ENCODE measurements at places on chromosomes 5 and 9.

DNA sequence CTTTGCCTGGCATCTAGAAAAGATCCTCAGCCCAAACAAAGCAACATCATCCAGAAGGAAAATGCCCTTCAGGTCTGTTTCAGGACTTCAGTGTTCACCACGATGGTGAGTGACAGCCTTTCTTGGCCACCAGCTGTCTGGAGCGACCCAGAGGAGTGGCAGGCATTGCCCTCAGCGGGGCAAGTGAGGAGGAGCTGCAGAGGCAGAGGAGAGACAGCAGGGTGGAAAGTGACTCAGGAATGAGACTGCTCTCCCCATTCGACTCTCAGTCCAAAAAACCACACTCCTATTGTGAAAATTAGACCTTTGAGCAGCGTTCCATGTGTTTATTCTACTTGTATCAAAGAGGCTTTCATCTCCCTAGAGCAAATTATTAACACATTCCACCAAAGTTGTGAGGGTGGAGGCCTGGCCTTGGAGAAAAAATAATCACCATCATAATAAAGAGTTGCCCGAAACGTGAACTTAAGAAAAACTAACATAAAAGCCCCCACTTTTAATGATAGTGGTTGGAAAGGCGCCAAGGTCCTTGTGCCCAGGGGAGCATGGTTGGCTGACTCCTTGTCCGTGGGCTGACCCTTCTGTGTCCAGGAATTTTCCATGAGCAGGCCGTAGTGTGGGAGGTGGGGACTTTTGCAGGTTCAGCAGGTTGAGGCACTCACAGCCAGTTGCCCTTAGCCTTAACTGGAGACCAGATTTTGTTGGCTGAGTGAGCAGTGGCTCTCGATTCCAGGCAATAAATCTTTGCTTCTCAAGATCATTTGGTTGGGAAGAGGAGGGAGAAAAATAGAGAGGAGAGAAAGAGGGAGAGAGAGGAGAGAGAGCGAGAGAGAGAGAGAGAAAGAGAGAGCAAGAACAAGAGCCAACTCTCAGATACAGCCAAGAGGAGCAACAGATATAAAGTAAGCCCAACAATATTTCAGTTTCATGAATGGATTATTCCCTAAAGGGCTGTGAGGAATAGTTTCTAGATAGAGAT lies 125.9 kb upstream of the ANKRD55 start:
- no peaks in the 10 kb centered on the region for H3K27me3 ChIP-seq
- H3K36me3 ChIP-seq, result no peaks in the 10 kb centered on the region
- H3K27ac ChIP-seq, result peak overlapping the region; percentile 23
- DNase-seq, result no peak
- H3K4me3 ChIP-seq, result no peak overlapping the region
- H3K4me1 ChIP-seq, result peaks cover 32% of the 10 kb centered on the region

DNA sequence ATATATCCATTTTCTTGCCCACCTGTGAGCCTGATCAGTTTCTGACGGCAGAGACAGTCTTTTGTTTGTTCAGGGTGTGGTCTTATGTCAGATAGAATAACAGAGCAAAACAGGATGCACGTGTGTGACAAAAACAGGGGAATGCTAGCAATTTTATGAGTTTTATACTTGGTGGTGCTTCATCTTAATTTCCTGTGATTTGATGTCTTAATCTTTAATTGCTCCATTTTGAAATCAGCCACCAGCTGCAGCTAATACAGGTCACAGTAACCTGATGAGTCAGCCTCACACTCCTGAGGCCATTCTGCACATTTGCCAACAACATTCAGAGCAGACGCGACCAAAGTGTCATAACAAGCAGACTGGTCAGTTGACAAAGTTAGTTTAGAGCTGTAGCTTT lies 42.3 kb upstream of the JMY start:
- H3K27me3 ChIP-seq, result no peaks in the 10 kb centered on the region
- no peak for DNase-seq
- H3K27ac ChIP-seq, result no peak overlapping the region
- no peak overlapping the region for H3K4me3 ChIP-seq

GRCh38 chr9:77907585-77907984 lies 124.0 kb downstream of the GNAQ start:
- no peak overlapping the region for H3K27ac ChIP-seq
- no peak overlapping the region for H3K4me3 ChIP-seq
- DNase-seq, result no peak
- no peaks in the 10 kb centered on the region for H3K36me3 ChIP-seq
- no peaks in the 10 kb centered on the region for H3K4me1 ChIP-seq

- no peak overlapping the region for H3K27ac ChIP-seq
- H3K36me3 ChIP-seq, result no peaks in the 10 kb centered on the region
- no peaks in the 10 kb centered on the region for H3K27me3 ChIP-seq
- DNase-seq, result no peak
- no peak overlapping the region for H3K4me3 ChIP-seq
Measured at GRCh38 chr9:27387722-27388121, 90.8 kb upstream of the EQTN start.

GRCh38 chr5:9547122-9547947 lies 1.5 kb upstream of the SEMA5A start:
- peak overlapping the region; percentile 84 for H3K4me3 ChIP-seq
- H3K27me3 ChIP-seq, result no peaks in the 10 kb centered on the region
- no peaks in the 10 kb centered on the region for H3K36me3 ChIP-seq

DNA sequence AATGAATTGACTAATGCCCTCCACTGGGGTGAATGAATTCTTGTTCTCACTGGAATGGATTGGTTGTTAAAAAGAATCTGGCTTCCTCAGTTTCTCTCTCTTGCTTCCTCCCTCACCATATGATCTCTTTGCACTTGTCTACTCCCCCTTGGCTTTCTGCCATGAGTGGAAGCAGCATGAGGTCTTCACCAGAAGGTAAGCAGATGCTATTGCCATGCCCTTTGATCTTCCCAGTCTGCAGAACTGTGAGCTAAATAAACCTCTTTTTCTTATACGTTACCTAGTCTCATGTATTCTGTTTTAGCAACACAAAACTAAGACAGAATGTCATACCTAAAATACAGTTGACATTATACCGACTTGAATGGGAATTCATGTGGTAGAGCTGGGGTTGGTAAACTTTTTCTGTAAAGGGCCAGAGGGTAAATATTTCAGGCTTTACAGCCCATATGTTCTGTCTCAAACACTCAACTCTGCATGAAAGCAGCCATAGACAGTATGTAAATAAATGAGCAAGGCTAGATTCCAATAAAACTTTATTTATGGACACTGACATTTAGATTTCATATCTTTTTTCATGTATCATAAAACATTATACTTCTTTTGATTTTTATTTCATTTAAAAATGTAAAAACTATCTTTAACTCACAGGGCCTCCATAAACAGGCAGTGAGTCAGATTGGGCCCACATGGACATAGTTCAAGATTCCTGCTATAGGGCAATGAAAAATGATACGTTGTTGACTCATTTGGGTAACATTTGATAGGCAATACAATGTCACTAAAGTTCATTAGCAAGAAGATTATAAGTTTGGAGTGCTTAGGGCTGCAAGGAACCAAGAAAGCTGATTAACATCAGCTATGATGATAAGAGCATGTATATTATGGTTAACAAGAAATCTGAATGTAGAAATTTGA lies 79.4 kb upstream of the TLE4 start:
- no peaks in the 10 kb centered on the region for H3K4me1 ChIP-seq
- DNase-seq, result no peak
- no peak overlapping the region for H3K27ac ChIP-seq

DNA sequence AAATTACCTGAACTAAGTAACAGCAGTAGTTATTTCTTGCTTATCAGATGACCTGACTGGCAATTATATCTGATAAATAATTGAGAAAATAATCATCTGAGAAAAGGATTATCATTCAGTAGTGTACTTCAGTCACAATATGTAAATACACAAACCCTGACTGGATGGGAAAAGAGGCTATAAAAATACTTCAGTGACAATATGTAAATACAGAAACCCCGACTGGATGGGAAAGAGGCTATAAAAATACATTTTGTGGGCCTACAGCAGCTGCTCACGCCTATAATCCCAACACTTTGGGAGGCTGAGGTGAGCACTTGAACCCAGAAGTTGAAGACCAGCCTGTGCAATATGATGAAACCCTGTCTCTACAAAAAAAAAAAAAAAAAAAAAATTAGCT lies 11.1 kb downstream of the UBAP2 start:
- H3K4me1 ChIP-seq, result peaks cover 15% of the 10 kb centered on the region
- no peak overlapping the region for H3K27ac ChIP-seq
- H3K36me3 ChIP-seq, result no peaks in the 10 kb centered on the region
- H3K4me3 ChIP-seq, result no peak overlapping the region
- no peaks in the 10 kb centered on the region for H3K27me3 ChIP-seq

GRCh38 chr5:162190-162564 lies 29.1 kb upstream of the LRRC14B start:
- no peak overlapping the region for H3K4me3 ChIP-seq
- H3K36me3 ChIP-seq, result no peaks in the 10 kb centered on the region
- H3K27ac ChIP-seq, result no peak overlapping the region
- no peaks in the 10 kb centered on the region for H3K27me3 ChIP-seq
- DNase-seq, result no peak
- H3K4me1 ChIP-seq, result no peaks in the 10 kb centered on the region

DNA sequence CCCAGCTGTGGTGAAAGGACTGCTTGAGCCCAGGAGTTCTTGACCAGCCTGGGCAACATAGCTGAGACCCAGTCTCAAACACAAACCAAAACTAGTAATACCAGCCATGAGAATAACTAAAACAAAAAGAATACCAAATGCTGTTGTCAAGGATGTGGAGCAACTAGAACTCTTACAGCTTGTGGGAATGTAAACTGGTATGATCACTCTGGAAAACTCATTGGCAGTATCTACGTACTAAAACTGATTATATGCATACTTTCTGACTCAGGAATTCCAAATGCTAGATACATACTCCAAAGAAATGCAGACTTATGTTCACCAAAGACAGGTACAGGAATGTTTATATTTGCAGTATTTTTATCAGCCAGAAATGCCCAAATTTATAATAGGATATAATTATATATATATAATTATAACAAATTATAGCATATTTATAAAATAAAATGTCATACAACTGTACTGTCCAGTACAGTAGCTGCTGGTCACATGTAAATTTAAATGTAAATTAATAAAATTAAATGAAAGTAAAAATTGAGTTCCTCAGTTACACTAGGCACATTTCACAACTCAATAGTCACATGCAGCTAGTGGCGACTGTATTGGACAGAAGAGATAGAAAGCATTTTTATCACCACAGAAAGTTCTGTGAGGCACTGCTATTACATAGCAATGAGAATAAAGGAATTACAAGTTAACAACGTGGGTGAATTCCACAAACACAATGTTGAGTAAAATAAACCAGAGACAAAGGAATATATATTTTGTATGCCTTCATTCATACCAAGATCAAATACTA lies 118.5 kb downstream of the GNAQ start:
- H3K36me3 ChIP-seq, result no peaks in the 10 kb centered on the region
- no peak for DNase-seq
- no peaks in the 10 kb centered on the region for H3K27me3 ChIP-seq
- H3K4me3 ChIP-seq, result no peak overlapping the region
- H3K4me1 ChIP-seq, result peaks cover 31% of the 10 kb centered on the region

GRCh38 chr5:155313518-155313917 lies 300.0 kb downstream of the KIF4B start:
- H3K4me1 ChIP-seq, result no peaks in the 10 kb centered on the region
- no peak overlapping the region for H3K27ac ChIP-seq
- no peaks in the 10 kb centered on the region for H3K27me3 ChIP-seq

- H3K4me1 ChIP-seq, result no peaks in the 10 kb centered on the region
- no peak for DNase-seq
- no peaks in the 10 kb centered on the region for H3K27me3 ChIP-seq
- H3K4me3 ChIP-seq, result no peak overlapping the region
- H3K36me3 ChIP-seq, result no peaks in the 10 kb centered on the region
Measured at GRCh38 chr9:72169178-72169577, 19.9 kb downstream of the GDA start.

DNA sequence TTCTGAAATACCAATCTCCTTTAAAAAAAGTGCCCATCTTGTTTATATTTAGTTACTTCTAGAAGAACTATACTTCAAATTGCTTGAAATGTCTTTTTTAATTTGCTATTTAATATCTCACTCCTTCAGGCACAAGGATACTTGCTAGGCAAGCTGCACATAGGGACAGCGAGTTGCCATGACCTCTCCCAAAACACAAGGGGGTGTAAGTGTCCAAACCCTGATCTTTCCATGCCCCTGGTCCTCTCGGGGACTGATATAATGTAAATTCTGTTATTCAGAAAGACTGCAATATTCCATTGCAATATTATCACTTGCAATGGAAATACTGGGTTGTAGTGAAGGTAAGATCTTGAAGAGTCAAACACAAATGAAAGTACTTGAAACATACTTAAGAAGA lies 480.4 kb downstream of the CETN3 start:
- no peaks in the 10 kb centered on the region for H3K27me3 ChIP-seq
- no peak overlapping the region for H3K4me3 ChIP-seq
- no peak for DNase-seq
- H3K4me1 ChIP-seq, result no peaks in the 10 kb centered on the region

DNA sequence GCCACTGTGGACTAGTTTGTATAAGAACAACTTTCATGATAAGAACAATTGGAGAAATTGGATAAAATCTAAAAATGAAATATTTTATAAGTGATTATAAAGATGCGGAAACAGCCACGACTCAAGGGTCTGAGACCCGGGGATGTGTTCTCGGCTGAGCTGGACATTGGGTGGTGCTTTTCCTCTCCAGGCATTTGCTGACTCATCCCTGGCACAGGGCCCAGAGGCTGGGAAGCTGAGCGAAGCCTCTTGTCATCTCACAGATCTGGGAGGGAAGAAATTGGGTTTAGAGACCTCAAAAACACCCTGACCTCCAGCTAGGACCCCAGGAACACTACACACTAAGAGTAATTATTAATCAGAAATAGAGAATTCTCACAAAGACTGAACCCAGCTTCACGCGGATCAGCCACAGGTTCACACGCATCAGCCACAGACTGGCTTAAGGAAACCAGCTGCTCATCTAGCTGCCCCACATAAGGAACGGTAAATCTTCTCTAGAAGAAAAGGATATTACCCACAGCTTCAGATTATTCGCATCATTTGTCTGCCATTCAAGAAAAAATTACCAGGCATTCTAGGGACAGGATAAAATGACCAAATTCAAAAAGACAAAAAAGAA lies 2.8 kb upstream of the OR2V1 start:
- DNase-seq, result peak; percentile 79
- H3K27me3 ChIP-seq, result peaks cover 3% of the 10 kb centered on the region
- no peak overlapping the region for H3K4me3 ChIP-seq
- no peak overlapping the region for H3K27ac ChIP-seq

GRCh38 chr5:71932655-71933338 lies 174.5 kb upstream of the MAP1B start:
- H3K36me3 ChIP-seq, result no peaks in the 10 kb centered on the region
- H3K27me3 ChIP-seq, result no peaks in the 10 kb centered on the region
- peaks cover 13% of the 10 kb centered on the region for H3K4me1 ChIP-seq

- no peaks in the 10 kb centered on the region for H3K4me1 ChIP-seq
- H3K36me3 ChIP-seq, result no peaks in the 10 kb centered on the region
- no peak overlapping the region for H3K4me3 ChIP-seq
- DNase-seq, result no peak
Measured at GRCh38 chr5:55920784-55921183, 69.6 kb downstream of the IL31RA start.

DNA sequence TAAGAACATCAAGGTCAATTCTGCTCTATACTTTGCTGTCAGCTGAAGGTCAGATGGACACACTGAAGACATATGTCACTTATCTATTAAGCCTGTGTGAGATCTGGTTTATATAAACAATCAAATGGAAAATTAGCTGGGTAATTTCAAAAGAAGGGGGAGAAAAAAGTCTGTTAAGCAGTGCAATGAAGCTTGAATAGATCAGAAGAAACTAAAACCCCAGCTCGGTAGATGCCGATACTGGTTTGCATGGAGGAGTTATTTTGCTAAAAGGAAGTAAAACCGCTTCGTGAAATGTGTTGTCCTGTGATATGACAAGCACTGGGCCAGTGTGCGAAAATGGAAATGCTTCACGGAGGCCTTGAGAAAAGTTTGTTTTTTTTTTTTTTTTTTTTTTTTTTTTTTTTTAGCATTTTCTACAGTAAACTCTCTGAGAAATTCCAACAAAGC lies 148.8 kb downstream of the MEF2C start:
- H3K27me3 ChIP-seq, result no peaks in the 10 kb centered on the region
- H3K36me3 ChIP-seq, result no peaks in the 10 kb centered on the region
- DNase-seq, result no peak
- H3K27ac ChIP-seq, result peak overlapping the region; percentile 10
